ENCODE measurements at places on chromosomes 6 and 20. TPM values are rescaled to one million over a fixed set of nuclear protein-coding genes. Genes with fewer than 3 reads are reported as not detected.

Gene GNAS-AS1
- total RNA-seq = 1.7 TPM

Gene PCK1
- 0.39 TPM for total RNA-seq

Gene CST4
- not detected for total RNA-seq

Gene CALHM4
- total RNA-seq = not detected

Gene NUP153
- total RNA-seq = 34.4 TPM

Gene NNAT
- total RNA-seq = 2.6 TPM

Gene MYCT1
- 20.1 TPM for total RNA-seq

Gene E2F1
- total RNA-seq = 1.5 TPM

Gene OPRL1
- 2.9 TPM for total RNA-seq

Gene CGA
- total RNA-seq = not detected

Gene LY6G6F
- total RNA-seq = not detected

Gene CRISP2
- total RNA-seq = not detected

Gene SNRPB2
- total RNA-seq = 39.4 TPM

Gene GHRH
- total RNA-seq = not detected

Gene KCNB1
- total RNA-seq = 0.65 TPM

Gene PHACTR3
- 0.27 TPM for total RNA-seq

Gene BNIP5
- total RNA-seq = not detected

Gene MEI4
- not detected for total RNA-seq

Gene MUCL3
- not detected for total RNA-seq

Gene MTCH1
- 180 TPM for total RNA-seq

Gene SYNE1
- total RNA-seq = 356 TPM

Gene EYA4
- total RNA-seq = 1.7 TPM

Gene PNPLA1
- total RNA-seq = not detected

Gene RNF182
- 0.36 TPM for total RNA-seq

Gene SRSF12
- 1.6 TPM for total RNA-seq

Gene NRSN1
- not detected for total RNA-seq

Gene C20orf144
- total RNA-seq = not detected

Gene ENPP3
- total RNA-seq = 1.7 TPM

Gene PI3
- 0.96 TPM for total RNA-seq

Gene HSPA1L
- total RNA-seq = 1.9 TPM

Gene TMEM14A
- total RNA-seq = 25.3 TPM

Gene PLCB1
- 35.0 TPM for total RNA-seq

Gene RIPPLY2
- not detected for total RNA-seq

Gene SLC22A2
- 1.1 TPM for total RNA-seq

Gene DDO
- 1.3 TPM for total RNA-seq

Gene CCN6
- total RNA-seq = not detected

Gene NRM
- total RNA-seq = 15.0 TPM

Gene SLCO4A1
- 14.6 TPM for total RNA-seq

Gene RHAG
- not detected for total RNA-seq

Gene KLHDC3
- total RNA-seq = 55.7 TPM

Gene GDAP1L1
- not detected for total RNA-seq

Measured in aorta (tissue), 5 donors.